ENCODE measurements at places on chromosomes 6 and 20.

DNA sequence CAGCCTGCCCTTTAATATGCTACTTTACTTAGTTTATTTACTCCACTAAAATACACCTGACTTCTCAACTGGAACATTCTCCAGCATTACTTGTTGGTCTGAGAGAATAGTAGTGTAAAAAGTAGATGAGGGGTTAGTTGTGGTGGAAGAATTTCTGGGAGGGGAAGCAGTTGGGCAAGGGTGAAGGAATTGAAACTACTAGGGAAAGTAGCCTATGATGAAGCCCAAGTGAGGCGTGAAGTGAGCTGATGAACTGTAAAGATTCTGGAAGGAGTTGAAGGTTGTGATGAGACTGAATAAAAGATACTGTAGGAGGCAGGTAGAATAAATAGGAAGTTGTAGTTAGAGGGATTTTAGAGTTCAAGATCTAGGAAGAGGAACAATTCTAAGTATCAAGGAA, 72.5 kb downstream of the ITCH start:
- DNase-seq: no peak

DNA sequence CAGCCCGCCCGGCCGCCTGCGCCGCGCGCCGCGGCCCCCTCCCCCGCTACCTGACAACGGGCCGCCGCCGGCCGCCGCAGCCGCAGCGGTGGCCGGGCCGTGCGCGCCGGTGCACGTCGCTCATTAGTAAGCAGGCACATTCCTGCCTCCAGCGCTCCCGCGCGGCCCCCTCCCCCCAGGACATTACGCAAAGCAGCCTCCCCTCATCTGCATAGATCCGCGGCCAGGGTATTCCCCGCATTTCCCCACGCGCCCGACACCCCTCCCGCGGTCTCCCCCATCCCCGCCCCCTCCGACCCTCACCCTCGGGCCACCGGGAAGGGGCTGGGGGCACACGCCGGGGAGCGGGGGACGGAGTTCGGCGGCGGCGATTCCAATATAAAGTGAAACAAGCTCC, at the start of gene HIVEP2:
TSS of gene HIVEP2 (minus strand) at position 128 of the 397 bp plus-strand sequence. CDS start 170,438 bp downstream, outside the sequence.
- DNase-seq: peak; percentile 95

GRCh38 chr6:91534614-91535013, 947.7 kb upstream of the MAP3K7 start:
- DNase-seq: no peak

- DNase-seq: no peak
These were observed 322.2 kb downstream of the SOX4 start for GRCh38 chr6:21915707-21916260.

- no peak for DNase-seq
These were observed 27.6 kb upstream of the MCUR1 start for GRCh38 chr6:13841936-13842335.

- DNase-seq: no peak
These were observed 14.6 kb downstream of the SRC start for GRCh38 chr20:37360391-37361115.

DNA sequence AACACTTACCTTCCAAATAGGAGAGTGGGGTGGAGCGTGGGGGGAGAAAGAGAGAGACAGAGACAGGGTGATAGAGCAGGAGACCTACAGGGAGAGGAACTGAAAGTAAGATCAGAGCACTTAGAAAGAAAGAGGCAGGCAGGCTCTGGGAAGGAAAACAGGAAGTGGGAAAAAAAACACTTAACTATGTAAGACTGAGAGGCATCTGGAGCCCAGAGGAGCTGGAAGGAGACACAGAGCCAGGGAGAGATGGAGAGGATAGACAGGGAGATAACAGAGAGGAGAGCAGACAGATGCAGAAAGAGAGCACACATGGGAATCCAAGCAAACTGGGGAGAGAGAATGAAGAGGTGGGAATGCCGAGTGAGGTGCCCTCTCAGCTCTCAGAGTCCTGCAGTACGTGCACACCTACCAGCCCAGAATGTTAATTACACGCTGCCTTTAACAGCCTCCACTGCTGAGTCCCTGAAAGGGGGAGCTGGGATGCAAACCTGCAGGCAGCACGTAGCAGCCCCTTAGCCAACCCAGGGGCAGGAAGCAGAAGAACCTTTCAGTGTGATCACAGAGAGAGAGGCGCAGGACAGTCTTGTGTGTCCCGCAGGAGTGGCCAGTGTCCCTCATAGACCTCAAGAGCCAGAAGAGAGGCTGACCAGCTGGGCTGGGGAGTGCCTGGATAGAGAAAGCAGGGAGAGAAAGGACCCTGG, 132.7 kb upstream of the LRFN2 start:
- peak; percentile 7 for DNase-seq

- DNase-seq: peak; percentile 93
These were observed 105.5 kb upstream of the MYL9 start for GRCh38 chr20:36435592-36436541.

- DNase-seq: no peak
These were observed 20.2 kb downstream of the GPR6 start for GRCh38 chr6:109998159-109998785.

- DNase-seq: no peak
These were observed 233.3 kb downstream of the TINAG start for GRCh38 chr6:54541541-54541940.

- DNase-seq: no peak
These were observed 657.9 kb upstream of the HS3ST5 start for GRCh38 chr6:115000736-115001135.

GRCh38 chr6:100944644-100945043, 63.5 kb upstream of the ASCC3 start:
- no peak for DNase-seq

- DNase-seq: no peak
These were observed 238.5 kb upstream of the RAB32 start for GRCh38 chr6:146305092-146305491.

DNA sequence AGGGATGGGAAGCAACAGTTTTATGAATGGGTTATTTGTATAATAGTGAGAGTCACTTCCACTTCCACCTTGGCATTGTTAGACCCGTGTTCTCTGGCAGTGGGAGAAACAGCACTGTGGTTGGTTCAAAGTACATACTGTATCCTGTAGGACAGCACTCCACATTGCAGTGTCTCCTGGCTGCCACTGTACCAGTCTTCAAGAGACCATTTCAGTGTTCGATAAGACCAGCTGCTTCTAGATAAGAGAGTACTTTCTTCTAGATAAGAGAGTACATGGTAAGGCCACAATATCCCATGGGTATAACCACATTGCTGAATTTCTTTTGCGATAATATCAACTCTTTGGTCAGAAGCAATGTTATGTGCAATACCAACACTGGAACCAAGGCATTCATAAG, 28.8 kb downstream of the FITM2 start:
- no peak for DNase-seq

DNA sequence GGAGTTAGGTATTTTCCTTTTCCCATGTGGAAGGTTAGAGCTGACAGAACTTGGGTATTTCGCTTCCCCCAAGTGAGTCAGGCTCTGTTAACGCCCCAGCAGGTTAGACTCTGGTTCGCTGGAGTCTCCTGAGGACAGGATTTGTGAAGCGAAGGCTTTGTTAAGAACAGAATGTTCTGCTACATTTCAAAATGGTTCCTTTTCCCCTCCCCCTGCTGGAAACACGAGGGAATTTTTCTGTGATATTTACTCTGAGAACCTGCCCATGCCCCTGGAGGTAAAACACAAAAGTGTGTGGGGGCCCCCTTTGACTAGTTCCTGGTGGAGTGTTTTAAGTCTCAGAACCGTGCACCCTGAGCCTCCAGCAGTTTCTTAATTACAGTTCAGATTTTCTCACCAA, 731.4 kb upstream of the CITED2 start:
- DNase-seq: no peak

DNA sequence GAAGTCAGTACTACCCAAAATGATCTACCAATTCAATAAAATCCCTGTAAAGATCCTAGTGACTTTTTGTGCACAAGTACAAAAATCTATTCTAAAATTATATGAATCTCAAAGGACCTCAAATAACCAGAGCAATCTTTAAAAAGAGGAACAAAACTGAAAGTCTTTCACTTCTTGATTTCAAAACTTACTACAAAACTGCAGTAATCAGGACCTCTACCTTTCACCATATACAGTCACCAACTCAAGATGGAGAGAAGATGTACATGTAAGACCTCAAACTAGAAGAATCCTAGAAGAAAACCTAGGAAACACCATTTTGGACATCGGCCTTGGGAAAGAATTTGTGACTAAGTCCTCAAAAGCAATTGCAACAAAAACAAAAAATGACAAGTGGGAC, 109.5 kb upstream of the CD93 start:
- no peak for DNase-seq

GRCh38 chr20:34037121-34037520, 43.4 kb downstream of the RALY start:
- peak; percentile 81 for DNase-seq

- DNase-seq: no peak
These were observed 42.6 kb upstream of the PXDC1 start for GRCh38 chr6:3794092-3794491.
